ENCODE measurements at places on chromosomes 12 and 14.

DNA sequence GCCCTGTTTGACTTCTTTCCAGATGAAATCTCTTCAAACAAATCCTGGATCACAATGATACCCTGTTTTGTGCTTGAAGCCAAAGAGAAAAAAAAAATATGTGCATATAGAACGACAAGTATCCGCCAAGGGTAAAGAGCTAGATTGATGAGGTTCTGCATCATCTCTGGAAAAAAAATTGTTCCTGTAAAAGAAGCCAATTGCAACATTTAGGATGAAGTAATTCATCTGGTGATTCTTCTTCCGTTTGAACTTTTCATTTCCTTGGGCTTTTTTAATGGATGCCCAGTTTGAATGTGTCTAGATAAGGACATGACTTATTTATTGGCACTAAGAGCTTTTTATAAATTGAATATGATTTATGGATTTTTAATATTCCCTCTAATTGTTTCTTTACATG is 38.1 kb upstream of the NPAS3 start:
- DNase-seq, result no peak

DNA sequence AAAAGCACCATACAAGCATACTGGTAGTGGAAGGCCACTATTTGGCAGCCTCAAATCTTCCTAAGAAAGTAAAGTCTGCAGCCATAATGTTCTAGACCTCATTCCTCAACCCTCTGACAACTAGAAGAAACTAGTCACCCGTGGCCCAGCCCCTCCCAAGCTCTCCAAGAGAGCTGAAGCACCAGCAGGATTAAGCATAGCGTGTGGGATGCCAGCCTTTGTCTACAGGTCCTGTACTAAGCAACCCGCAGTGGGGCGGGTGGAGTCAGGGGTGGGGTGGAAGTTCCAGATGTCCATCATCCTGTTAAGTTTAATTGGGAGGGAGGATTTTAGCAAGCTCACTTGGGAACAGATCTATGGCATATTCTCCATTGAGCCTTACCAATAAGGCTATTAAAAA is 14.2 kb downstream of the SLC11A2 start:
- DNase-seq, result no peak

DNA sequence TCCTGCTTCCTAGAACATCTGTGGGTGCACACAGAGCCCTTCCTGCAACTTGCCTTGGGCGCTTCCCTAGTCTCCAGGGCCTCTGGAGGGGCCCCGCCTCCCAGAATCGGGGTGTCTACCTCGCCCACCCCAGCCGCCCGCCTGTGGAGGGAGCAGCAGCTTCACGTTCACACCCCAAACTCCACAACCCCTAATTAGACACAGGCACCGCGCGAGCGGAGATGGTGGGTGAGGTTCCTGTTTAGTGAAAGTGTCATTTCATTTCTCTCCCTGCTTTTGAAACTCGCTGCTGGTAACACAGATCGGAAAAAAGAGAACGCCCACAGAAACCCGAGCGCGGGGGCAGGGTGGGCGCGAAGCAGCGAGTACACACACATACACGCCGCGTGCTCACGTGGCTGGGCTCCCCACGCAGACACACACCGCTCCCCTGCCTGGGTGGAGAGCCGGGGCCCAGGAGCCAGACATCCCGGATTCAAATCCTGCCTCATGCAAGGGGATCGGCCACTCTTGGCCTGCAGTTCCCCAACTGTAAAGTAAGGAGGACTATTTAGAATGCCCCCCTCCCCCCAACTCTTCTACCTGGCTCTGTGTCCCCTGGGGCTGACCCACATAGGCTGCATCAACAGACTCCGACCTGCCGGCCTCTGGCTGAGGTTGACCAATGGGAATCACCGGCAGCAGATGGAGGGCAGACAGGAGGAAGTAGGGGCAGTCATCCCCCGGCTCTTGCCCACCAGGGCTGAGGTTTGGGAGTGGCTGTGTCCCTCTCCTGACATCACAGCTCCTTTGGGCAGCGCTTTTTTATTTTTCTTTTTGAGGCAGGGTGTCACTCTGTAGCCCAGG is 79.2 kb upstream of the NCOR2 start:
- peak; percentile 62 for DNase-seq

GRCh38 chr12:66538970-66539369 is 139.9 kb downstream of the GRIP1 start:
- DNase-seq, result no peak

- DNase-seq, result no peak
Observed at GRCh38 chr12:76790564-76791552, 26.9 kb downstream of the ZDHHC17 start.
